ENCODE measurements at places on chromosomes 5 and 9.

GRCh38 chr5:32353420-32353819 lies 40.7 kb upstream of the MTMR12 start:
- H3K4me1 ChIP-seq: no peaks in the 10 kb centered on the region
- no peaks in the 10 kb centered on the region for H3K36me3 ChIP-seq
- H3K4me3 ChIP-seq: no peak overlapping the region
- DNase-seq: no peak
- no peak overlapping the region for H3K27ac ChIP-seq

GRCh38 chr5:79728396-79728795 lies 38.8 kb downstream of the CMYA5 start:
- no peaks in the 10 kb centered on the region for H3K36me3 ChIP-seq
- peaks cover 14% of the 10 kb centered on the region for H3K4me1 ChIP-seq
- DNase-seq: no peak
- no peak overlapping the region for H3K4me3 ChIP-seq

DNA sequence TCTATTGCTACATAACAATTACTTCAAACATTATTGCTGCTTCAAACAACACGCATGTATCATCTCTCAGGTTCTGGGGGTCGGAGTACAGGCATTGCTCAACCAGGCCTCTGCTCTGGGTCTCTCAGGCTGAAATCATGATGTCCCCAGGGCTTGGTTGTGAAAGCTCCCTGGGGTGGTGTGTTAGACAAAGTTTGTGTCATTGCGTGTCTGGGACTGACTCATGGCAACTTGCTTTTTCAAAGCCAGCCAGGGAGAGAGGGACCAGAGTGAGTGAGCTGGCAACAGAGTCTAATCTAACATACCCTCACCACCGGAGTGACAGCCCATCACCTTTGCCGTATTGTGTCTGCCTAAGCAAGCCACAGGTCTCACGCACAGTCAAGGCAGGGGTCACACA lies 259.2 kb upstream of the NFIL3 start:
- H3K27me3 ChIP-seq: peaks cover 6% of the 10 kb centered on the region
- peaks cover 3% of the 10 kb centered on the region for H3K4me1 ChIP-seq
- DNase-seq: no peak
- no peaks in the 10 kb centered on the region for H3K36me3 ChIP-seq

GRCh38 chr5:89471115-89471514 lies 588.1 kb upstream of the MEF2C start:
- no peak for DNase-seq
- H3K27me3 ChIP-seq: no peaks in the 10 kb centered on the region
- H3K4me3 ChIP-seq: no peak overlapping the region
- no peak overlapping the region for H3K27ac ChIP-seq
- H3K4me1 ChIP-seq: no peaks in the 10 kb centered on the region
- H3K36me3 ChIP-seq: no peaks in the 10 kb centered on the region

DNA sequence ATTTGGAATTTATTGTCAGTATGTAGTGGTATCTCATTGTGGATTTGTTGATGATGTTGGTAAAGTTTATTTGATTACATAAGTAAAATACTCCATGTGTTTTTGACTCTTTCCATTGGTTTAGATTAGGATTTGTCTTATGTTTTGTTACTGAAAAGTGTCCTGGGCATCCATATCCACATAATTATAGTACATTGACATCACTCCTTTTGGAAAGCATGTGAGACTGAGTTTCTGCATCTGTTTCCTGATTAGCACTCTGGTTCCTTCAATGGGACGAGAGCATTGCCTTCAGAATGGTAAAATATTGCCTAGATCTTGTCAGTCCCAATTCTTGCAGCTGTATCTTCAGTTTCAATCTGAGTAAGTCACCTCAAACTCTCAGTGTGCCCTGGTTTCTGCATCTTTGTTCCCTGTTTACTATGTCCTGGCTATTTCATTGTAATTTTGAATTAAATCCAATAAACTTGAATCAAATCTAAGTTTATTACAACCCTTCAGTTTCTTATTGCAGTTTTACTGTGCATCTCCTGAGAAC lies 128.1 kb downstream of the FBXO38 start:
- no peak for DNase-seq
- H3K4me1 ChIP-seq: no peaks in the 10 kb centered on the region
- no peaks in the 10 kb centered on the region for H3K27me3 ChIP-seq
- no peaks in the 10 kb centered on the region for H3K36me3 ChIP-seq
- H3K4me3 ChIP-seq: no peak overlapping the region

Data from CD4-positive, alpha-beta memory T cell (primary cell).